ENCODE measurements at places on chromosomes 6 and 20.

DNA sequence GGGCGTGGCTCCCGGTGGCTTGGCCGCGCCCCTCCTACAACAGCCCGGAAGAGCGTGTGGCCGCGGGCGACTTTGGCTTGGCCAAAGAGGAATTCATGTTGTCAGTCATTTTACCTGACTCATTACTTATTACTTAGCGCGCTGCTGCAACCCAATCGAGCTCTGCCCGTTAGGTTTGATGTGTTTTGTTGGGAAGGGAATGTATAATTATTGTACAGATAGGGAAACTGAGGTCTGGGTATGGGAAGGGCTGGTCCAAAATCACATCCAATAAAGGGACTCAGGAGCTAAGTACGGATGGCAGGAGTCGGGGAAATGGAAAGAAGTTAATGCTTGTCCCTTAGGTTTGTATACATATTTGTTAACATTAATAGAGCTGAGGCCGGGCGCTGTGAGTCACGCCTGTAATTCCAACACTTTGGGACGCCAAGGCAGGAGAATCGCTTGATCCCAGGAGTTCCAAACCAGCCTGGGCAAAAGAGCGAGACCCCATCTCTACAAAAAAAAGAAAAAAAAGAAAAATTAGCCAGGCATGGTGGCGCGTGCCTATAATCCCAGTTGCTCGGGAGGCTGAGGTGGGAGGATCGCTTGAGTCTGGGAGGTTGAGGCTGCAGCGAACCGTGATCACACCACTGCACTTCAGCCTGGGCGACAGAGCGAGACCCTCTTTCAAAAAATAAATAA lies 639 bp upstream of the ZNF335 start:
- DNase-seq = no peak

DNA sequence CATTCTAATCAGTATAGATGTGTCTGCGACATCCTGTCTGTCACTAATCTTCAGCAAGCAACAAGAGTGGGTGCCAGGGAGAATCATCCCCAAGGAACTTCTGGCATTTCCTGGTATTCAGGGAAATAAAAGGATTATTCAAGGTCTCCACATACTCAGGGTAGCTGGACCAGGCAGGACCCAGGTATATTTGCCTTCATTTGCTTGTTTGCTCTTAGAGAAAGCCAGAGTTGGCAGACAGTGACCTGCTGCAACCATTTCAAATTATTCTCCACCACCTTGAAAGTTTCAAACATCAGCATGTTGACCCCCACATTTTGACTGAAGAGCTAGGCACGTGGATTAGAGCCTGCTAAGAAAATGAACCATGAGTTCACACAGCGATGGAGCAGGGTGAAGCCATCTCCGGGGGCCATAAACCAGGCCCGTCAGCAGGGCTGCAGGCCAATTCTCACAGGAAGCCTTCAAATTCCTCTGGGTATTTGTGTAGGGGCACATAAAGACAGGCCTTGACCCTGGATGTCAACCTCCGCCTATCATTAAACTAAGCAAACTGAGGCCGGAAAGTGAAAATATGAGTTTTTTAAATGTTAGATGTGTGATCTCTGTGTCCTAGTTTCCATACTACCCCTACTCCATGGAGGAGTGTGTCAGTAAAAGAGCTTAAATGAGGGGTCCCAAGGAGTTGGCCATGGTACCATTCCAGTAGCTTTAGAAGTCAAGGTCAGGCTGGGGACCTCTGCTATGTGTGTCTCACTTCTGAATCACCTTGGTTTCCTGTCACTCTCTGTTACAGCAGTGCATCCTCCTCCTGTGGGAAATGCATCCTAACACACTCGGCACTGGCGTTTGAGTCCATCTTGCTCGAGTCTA lies 32.9 kb downstream of the TRAM2 start:
- no peak for DNase-seq

DNA sequence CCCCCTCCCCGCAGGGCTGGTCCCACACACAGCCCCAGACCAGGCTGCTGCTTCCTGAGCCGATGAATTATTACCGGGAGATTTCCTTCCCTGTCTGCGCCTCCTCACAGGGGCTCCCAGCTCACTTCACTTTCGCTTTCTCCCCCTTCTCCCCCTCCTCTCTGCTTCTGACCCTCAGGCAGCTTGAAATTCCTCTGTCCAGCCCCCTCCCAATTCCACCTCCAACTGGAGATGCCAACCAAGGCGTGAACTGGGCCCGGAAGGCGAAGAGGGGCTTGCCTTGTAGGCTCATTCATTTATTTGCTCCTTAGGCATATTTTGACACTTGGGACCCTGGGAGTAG lies 1.7 kb upstream of the TCF15 start:
- DNase-seq = no peak

GRCh38 chr6:10595731-10596664 lies 74.8 kb downstream of the GCNT2 start:
- DNase-seq = no peak

GRCh38 chr6:155038104-155038503 lies 43.0 kb downstream of the TIAM2 start:
- no peak for DNase-seq

- no peak for DNase-seq
Observed at GRCh38 chr6:72416744-72417465, 205.0 kb upstream of the KCNQ5 start.

- no peak for DNase-seq
Observed at GRCh38 chr6:122790423-122791309, 1.6 kb downstream of the SMPDL3A start.

GRCh38 chr6:137819740-137820139 lies 47.3 kb upstream of the TNFAIP3 start:
- DNase-seq = no peak

DNA sequence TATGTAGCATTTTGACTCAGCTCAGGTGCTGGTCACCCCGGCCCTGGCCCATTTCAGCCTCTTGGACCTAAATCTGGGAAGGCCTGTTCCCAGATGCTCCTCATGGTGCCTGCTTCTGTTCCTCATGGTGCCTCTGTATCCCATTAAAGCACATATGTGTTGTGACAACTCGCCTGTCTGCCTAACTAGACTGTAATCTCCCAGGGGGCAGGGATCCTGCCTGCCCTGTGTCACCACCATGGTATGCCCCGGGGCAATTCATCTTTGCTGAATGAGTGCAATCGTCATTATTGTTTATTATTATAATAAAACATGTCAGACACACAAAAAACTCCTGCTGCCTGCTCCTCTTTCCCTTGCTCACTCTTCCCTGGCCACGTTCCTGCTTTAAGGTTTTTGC lies 62.0 kb downstream of the ZFP64 start:
- DNase-seq = no peak

GRCh38 chr6:113584767-113585166 lies 272.4 kb upstream of the MARCKS start:
- DNase-seq = peak; percentile 60

GRCh38 chr6:36350082-36350481 lies 13.4 kb upstream of the BNIP5 start:
- no peak for DNase-seq

DNA sequence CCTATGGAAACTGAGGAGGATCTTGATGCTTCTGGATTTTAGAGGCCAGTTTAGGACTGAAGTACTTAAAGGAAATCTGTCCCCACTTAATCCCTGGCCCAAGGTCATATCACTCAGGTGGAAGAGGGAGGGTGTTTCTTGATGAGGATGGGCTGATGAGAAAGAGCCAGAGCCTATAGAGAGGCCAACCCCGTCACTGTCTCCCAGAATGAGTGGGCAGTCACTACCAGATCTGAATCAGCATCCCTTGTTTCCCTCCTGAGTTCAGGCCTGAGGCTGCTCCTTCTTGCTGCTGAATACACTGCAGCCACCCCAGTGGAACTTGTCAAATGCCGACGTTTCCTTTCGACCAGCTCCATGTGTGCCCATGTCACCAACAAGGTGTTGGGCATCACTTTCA lies 14.8 kb downstream of the ARMC12 start:
- DNase-seq = no peak

DNA sequence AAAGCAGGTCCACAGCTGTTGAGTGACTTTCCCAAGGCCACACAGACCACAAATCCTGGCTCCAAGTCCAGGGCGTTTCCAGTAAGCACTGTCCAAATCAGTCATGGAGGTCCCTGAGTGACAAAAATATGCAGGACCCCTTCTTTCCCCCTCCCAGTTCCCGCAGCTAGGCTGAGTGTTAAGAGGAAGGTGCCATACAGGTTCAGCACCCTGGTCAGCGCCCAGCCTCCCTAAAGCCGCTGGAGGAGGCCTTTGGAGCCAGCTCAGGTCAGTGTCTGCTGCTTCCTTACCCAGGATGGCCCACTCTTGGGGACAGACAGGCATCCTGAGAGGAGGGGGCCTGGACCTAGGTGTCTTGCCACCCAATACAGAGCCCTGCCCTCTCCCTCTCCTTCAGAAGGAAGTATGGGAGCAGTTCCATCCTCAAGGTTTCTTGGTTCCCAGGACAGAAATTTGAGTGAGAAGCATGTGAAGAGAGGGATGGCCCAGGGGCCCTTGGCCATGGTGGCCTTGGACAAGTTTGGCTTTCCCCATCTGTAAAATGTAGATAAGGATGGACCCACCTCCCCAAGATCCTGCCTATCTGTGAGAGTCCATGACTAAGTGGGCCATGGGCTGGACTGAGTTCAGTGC lies 13.2 kb downstream of the TMEM74B start:
- no peak for DNase-seq

DNA sequence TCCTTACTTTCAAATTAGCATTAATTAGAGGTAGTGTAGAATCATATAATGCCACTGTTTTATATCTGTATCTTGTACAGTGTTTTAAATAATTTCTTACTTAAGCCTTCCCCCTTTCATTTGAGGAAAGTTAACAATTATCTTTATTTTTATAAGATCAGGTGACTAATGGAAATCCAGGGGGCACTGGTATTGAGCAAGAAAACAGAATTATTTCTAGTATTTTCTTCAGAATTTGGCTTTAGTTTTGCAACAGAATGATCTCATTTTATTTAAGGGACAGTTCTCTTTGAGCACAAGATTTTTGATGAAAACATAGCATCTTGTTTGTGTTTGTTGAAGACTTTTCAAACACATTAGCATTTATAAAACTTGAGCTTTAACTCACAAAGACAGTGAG lies 55.9 kb downstream of the RNF217 start:
- DNase-seq = no peak

DNA sequence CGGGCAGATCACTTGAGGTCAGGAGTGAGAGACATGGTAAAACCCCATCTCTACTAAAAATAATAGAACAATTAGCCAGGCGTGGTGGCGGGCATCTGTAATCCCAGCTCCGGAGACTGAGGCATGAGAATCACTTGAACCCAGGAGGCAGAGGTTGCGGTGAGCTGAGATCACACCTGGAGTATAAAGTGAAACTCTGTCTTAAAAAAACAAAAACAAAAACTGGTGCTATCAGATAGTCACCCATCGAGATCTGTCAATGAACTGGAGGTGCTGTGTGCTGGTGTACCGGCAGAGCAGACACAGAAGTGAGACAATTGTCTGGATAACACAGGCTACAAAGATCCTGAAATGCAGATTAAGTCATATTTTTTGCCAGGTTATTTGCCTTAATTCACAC lies 24.7 kb downstream of the CTCFL start:
- no peak for DNase-seq

DNA sequence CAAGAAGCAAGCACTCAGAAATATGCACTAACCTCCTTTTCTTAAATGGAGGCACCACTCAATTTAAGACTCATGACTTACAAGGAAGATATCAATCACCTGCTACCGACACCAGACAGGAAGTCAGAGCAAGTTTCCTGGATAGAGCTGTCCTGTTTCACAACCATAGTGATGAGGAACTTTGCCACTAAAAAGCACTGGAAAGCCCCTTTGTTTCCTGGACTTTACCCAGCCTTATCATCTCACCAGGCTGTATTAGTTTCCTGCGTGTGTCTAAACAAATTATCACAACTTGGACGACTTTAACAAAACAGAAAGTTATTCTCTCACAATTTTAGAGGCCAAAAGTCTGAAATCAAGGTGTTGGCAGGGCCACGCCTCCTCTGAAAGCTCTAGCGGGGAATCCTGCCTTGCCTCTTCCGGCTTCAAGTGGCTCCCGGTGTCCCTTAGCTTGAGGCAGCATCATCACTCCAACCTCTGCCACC lies 253.8 kb upstream of the STXBP5 start:
- no peak for DNase-seq

Measured in NCI-H1105 treated with DMSO at 0.1 percent for 48 hours (cell line).